Hematopoietic multipotent progenitor cell treated with erythropoietin and hydrocortisone succinate and interleukin-3 and kit ligand, for 6 days (in vitro differentiated cells): ENCODE measurements at places on chromosomes 1 and 21.
A peak's percentile ranks its signal among the peaks of the same experiment; 100 is the strongest.

DNA sequence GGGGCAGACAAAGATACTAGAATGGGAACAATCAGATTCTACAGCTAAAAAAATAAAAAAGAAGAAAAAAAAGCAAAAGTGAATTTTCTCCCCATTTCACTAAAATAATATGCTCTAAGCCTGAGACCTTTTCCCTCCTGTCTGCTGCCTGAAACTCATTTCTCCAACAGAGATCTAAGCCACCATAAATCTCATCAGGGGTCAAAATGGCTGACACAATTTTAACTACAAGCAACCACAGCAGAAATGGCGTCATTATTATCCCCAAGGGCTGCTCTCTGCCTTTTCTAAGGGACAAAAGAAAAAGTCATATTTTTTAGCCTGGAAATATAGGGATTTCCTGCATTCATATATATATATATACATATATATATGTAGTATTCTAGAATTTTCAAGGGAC, 183.7 kb upstream of the CAMK1G start:
- DNase-seq = no peak

GRCh38 chr1:6961289-6961688, 176.0 kb downstream of the CAMTA1 start:
- no peak for DNase-seq

DNA sequence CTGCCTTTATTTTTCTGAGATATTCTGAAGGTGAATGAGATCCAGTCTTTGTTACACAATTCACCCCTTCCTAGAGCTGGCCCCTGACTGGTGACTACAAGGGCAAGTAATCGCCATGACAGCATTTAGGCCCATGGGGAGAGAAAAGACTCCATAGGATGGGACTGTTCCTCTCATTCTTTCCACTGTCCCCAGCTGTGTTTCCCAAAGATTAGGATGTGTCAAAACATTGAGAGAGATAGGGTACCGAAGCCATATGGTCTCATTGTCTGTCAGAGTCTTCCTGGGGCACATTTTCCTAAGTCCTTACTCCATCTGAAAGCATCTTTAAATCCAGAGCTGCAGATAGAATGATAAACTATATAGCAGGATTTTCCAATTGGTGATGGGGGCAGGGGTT, 423.5 kb downstream of the OMA1 start:
- no peak for DNase-seq

DNA sequence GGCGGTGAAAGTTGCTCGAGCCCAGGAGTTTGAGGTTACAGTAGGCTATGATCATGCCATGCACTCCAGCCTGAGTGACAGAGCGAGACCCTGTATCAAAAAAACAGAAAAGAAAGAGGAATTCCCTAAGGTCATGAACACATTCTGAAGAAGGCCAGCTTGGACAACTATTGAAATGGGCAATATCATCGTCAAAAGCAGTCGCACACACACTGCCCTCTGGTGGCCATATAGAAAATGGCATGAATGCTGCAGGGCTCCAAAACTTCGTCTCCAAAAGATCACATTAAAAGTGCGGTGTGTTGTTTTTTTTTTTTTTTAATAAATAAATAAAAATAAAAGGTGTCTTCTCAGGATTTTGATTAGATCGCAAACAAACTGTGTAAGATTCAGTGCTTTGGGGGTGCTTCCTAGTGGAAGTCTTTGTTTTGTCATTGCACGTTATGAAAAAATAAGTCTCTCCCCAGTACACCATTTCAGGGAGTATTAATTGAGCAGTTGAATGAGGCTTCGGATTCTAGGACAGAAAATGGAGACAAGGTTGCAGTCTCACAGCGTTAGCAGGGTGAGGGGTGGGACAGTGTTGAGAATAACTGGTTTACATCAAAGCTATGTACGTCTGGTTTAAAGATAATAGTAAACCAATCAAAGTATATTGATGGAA, 87.5 kb upstream of the FMN2 start:
- peak; percentile 57 for DNase-seq

DNA sequence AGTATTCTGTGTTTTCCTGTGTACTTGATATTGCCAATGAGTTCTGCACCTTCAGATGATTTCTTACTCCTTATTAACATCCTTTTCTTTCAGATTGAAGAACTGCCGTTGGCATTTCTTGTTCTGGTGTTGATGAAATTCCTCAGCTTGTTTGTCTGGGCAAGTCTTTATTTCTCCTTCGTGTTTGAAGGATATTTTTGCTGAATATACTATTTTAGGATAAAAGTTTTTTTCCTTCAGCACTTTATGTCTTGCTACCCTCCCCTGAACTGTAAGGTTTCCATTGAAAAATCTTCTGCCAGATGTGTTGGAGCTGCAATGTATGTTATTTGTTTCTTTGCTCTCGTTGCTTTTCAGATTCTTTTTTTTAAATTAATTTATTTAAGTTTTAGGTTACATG, 265.9 kb downstream of the HHAT start:
- no peak for DNase-seq

GRCh38 chr1:173798078-173798477, 26.4 kb upstream of the DARS2 start:
- no peak for DNase-seq

DNA sequence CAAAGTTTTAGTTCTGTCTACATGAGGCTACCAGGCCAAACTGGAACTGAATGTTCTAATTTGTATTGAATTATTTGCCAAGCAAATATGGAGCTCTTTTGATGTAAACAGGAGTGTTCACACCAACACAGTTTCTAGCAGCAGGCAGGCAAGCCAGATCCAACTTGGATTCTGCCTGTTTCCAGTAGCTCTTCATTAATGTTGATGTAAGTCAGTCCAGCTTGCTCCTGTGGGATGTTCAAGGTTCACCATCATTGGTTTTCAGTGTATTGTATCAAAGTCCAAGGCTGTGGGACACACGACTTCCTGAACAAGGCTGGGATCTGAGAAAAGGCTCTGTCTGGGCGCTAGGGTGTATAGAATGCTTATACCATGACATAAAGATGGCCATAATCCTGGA, 68.1 kb downstream of the PAPPA2 start:
- no peak for DNase-seq

- DNase-seq = no peak
Observed at GRCh38 chr1:60245324-60245723, 171.8 kb upstream of the C1orf87 start.

DNA sequence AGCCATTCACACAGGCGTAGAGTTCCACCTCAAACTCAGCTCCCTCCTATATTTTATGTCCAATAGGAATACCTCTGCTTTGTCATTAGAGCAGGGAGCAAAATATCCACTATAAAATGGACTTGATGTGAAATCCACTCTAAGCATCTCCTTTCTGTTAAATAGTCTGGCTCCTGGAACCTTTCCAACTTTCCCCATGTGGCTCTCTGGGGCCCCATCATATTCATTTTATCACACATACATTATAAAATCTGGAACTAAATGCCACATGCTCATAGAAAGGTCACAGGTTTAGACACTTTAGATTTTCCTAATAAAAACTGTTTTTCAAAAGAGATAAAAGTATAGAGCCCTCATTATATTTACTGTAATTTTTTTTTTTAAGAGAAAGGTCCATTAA, 82.1 kb downstream of the PTPN14 start:
- no peak for DNase-seq

DNA sequence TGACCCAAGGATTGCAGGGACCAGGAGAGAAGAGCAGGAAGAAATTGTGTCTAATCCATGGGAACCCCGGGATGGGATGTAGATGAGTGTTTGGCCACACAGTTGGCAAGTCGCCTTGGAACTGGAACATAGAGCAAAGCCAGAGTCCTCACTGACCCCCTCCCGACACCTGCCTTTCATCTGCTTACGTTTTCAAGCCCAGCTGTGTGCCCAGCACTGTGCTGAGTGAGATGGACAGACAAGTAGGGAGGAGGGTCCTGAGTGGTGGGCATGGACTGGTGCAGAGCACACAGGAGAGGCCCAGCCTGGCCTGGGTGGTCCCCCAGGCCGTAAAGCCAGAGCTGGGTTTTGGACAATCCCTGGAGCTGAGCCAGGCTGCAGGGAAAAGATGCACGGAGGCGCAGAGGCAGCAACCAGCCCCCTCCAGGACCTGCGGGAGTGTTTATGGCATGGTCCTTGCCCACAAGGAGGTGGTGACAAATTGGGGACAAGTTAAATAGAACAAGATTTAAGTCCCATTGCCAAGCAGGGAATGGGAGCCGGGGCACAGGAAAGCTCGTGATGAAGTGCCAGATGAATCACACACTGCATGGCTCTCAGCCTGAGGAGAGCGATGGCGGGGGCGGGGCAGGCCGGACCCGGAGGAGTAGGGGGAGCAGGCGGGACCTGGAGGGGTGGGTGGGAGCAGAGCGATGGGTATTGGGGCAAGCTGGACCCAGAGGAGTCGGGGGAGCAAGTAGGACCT, 157.8 kb upstream of the VAMP3 start:
- DNase-seq = no peak

- no peak for DNase-seq
Observed at GRCh38 chr1:54708385-54708784, 7.3 kb upstream of the TTC4 start.

DNA sequence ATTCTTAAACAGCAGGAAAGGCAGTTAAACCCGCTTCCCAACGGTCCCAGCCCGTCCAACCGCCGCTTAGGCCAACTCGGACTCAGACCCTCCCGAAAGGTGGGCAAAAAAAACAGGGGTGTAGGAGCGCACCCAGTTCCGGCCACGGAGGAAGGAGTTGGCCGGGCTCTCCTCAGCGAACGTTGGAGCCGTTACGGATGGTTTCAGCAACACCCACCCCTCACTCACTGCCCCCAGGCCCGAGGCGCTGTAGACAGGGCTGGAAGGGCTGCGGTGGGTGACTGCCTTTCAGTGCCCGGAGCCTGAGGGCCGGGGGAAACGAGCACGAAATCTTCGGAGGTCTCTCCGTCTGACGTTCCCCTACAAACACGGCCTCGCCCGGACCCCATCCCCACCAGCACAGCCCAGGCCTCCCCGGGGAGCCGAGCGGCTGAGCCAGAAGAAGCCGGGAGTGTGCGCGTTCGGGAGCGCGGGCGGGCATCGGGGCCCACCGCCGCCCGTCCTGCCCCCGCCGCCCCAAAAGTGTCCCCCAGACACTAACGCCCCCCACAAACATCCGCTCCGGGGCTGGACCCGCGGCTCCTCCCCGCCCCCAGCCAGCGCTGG, 1.3 kb downstream of the KDM5B start:
- peak; percentile 72 for DNase-seq

DNA sequence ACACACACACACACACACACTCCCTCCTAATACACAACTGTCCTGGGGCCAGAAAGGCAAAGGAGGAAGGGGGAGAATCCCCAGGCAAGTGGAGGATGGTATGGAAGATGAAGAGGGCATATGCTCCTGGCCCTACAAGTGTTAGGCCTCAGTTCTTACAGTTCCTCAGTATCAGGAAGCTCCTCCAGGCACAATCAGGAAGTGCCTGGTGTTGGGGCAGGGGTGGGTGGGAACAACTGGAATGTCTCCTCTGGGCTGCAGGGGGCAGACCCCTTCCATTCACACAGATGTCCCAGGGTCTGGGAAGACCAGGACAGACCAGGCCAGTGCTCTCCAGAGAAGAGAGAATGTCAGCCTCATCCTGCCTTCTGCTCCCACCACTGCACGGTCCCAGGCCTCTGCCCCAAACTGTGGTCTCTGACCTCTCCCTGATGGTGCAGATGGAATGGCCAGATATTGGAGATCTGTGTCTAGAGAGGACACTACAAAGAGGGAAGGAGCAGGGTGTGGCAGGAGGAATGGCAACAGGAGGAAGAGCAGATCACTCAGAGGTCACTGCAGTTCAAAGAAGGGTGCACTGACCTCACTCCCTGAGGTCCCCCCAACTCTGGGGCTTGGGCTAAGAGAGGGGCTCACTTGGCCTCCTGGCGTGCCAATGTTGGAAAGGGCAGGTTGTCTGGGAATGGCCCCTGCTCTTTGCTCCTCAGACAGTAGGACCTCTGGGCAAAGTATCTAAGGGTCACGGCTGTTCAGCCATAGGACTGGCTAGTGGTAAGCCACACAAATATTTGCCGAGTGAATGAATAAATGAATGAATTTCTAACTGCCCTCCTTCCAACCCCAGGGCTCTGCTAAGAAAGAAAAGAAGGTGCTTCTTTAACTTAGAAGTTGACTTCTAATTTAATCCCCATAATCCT, 2.5 kb upstream of the DENND2D start:
- peak; percentile 69 for DNase-seq

DNA sequence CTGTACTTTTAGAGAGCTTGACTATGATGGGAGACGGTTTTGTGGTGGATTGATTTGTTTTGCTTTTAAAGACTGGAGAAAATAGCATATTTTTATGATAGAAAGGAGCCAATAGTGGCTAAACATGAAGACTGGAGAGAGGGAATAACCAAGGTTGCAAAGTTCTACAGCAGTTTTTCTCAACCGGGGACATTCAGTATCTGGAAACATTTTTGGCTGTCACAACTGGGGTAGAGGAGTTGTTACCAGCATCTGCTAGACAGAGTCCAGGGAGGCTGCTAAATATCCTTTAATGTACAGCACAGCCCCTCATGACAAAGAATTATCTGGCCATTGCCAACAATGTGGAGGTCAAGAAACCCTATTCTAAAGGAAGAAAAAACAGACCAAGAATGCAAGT, 38.4 kb upstream of the RAP1A start:
- DNase-seq = no peak

DNA sequence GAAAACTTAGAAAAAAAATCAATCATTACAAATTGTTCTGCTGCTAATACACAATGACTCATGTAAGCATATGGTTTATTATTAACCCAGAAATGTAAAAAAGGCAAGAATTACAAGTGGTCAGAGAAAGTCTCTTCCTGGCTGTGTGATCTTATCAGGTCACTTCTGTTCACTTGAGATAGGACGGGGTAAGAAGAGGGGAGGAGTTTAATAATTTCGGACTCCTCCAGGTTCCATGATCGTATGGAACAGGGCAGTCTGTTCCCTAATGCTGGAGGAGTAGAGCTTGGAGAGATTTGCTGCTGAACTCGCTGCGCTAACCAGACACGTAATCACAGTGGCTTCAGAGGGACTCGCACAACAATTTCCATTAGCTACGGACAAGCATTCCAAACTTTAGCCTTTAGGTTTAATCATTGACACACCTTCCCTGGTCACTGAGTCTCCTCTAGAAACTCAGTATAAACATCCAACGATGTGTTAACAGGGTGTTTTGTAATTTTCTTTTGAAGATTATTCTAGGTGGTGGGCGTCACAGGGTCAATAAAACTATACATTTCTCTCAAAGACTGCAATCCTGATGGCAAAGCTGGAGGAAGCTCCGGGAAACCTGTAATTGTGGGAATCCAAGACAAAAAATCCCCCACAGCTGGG, 1.3 kb downstream of the CRYZ start:
- DNase-seq = peak; percentile 54

DNA sequence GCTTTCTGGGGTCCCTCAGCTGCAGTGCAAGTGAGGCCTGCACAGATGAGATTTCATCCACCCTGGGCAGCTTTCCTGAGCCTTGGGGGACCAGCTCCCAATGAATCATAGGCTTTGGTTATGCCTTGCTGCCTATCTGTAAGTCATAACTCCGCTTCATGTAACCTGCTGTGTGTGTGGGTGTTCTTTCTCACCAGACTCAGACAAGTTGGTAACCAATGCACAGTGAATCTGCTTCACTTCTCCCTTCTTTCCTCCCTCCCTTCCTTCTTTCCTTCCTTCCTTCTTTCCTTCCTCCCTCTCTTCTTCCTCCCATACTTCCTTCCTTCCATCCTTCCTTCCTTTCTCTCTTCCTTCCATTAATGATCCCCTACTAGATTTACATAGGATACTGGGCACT, 34.4 kb upstream of the PSMB2 start:
- no peak for DNase-seq

- no peak for DNase-seq
Observed at GRCh38 chr1:154270833-154271232, 1.6 kb upstream of the HAX1 start.
